ENCODE measurements at places on chromosomes 7 and 10.

DNA sequence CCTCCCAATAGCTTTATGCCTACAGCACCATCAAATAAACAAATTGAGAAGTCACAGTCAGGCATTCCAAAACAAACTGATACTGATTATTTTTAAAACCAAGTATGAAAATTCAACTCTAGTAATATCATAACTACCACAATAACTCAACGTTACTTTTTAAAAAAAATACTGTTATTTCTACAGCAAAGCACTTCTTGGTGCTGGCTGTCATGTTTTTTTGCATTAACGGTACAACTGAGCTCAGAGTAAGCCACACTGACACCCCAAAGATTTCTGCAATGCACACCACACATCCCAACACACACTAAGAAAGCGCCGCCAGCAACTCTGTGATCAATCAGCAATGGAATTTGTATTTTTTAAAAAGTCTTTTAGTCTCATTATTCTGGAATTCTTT is 113.6 kb downstream of the RNF32 start:
- no peaks in the 10 kb centered on the region for H3K36me3 ChIP-seq
- DNase-seq: no peak
- no peaks in the 10 kb centered on the region for H3K27me3 ChIP-seq

GRCh38 chr10:63166742-63167258 is 33.7 kb downstream of the NRBF2 start:
- H3K4me3 ChIP-seq: no peak overlapping the region
- H3K4me1 ChIP-seq: no peaks in the 10 kb centered on the region
- H3K27me3 ChIP-seq: no peaks in the 10 kb centered on the region
- peaks cover 10% of the 10 kb centered on the region for H3K36me3 ChIP-seq
- no peak for DNase-seq
- no peak overlapping the region for H3K27ac ChIP-seq

DNA sequence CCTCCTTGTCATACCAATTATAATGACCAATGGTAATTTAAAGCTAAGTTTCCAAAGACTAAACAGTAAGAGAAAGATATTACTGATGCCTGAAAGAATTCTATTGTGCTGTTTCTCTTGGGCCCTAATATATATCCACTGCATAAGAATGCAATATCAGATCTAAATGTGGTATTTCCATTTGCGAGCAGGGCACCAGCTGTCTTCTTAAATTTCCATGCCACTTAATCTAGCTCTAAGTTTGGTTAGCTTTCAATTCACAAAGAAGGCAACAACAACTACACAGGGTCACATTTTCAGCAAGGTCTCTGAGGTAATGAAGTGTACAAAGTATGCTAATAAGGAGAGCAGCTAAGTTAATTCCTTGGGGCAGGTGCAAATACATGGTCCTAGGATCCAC is 315.7 kb downstream of the GPR37 start:
- no peaks in the 10 kb centered on the region for H3K36me3 ChIP-seq
- no peak overlapping the region for H3K27ac ChIP-seq
- H3K27me3 ChIP-seq: no peaks in the 10 kb centered on the region
- no peak for DNase-seq
- no peaks in the 10 kb centered on the region for H3K4me1 ChIP-seq
- H3K4me3 ChIP-seq: no peak overlapping the region

GRCh38 chr10:1672001-1672781 is 65.1 kb downstream of the ADARB2 start:
- no peaks in the 10 kb centered on the region for H3K27me3 ChIP-seq
- no peaks in the 10 kb centered on the region for H3K4me1 ChIP-seq
- no peak for DNase-seq
- no peak overlapping the region for H3K4me3 ChIP-seq
- no peak overlapping the region for H3K27ac ChIP-seq

- no peaks in the 10 kb centered on the region for H3K4me1 ChIP-seq
- DNase-seq: no peak
- no peak overlapping the region for H3K27ac ChIP-seq
- H3K4me3 ChIP-seq: no peak overlapping the region
- H3K27me3 ChIP-seq: no peaks in the 10 kb centered on the region
These were observed 132.3 kb downstream of the CREB5 start for GRCh38 chr7:28544453-28545117.

All from right atrium auricular region (tissue), 2 donors.